ENCODE measurements at places on chromosomes 2 and 18.

DNA sequence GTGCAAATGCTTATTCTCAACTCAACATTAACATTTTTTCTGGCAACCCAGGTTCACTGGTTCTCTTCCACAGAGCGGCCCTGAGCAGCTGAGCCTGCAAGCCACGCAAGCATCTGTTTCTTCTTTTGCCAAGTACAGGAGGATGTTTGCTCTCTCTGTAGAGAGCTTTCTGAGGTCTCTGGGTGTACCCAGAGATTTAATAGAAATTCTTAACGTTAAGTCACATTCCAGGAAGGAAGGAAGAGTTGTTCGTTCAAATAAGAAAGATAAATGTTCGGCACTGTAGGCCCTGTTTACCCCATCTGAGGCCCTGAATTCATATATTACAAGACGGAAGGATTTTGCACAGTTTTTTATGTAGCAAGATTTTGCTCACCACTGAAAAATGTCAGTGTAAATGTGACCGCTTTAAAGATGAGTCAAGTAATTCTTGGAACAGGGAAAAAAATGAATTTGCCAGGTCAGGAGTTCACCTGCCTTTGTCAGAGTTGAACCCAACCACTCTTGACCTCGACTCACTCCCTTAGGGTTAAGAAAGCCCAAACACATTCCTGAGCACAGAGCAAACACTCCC, 30.1 kb downstream of the KCTD18 start:
- DNase-seq = no peak

GRCh38 chr2:873651-874580, 76.7 kb upstream of the SNTG2 start:
- no peak for DNase-seq

DNA sequence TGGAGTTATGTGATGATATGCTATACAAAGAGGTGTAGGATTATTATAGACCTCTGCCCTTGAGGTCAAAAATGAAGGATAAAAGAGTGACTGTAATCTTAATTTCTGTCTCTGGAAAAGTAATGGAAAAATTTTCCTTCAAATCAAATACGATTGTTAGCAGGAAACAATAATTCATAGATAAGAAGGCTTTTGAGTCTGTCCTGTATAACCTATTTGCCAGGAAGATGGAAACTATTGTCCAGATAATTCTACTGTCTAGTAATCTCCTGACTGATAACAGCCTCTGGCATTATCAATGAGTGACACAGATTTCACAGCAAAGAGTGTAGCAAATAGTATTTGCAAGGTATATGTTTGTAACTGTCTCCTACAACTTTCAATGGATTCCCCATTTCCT, 307.8 kb downstream of the MTX2 start:
- no peak for DNase-seq

DNA sequence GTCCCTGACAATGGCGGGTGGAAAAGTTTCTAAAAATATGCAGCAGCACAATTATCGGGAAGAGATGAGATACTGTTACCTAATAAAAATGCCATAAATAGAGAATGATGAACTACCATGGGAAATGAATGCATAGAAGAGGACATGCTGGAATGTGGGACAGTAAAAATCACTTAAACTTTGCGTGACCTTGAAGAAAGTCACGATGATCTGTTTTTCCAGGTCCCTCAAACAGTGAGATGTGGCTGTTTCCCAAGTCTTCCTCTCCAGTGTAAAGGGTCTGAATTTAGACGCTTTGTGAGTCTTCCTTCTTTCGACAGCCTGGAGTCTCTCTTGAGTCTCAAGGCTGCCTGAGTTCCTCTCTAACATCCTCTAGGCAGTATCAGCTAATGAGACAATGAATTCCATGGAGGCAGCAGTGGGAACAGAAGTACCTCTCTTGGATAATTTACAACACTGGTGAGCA, 1.4 kb downstream of the CLUL1 start:
- no peak for DNase-seq

DNA sequence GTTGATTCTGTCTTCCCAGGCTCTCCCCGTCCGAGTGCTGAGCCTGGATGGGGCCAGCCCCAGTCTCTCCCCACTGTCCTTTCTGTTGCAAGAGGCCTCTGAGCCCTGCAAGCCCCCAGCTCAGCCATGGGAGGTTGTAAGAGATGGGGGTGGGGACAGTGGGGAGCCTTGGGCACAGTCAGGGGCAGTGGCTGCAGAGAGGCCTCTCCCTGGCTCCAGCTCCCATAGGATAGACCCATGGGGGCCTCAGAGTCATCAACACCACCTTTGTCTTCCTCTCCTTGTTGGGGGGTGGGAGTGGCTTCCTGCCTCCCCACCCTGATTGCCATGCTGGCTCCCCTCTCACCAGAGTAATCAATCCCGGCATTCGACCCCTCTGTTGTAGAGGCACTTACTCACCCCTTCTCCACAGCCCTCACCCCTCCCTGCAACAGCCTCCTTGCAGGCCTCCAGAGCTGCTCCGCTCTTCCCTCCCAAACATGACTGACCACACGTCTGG, 37.5 kb upstream of the NPAS2 start:
- no peak for DNase-seq

GRCh38 chr18:37529863-37530262, 35.7 kb downstream of the CELF4 start:
- DNase-seq = no peak

DNA sequence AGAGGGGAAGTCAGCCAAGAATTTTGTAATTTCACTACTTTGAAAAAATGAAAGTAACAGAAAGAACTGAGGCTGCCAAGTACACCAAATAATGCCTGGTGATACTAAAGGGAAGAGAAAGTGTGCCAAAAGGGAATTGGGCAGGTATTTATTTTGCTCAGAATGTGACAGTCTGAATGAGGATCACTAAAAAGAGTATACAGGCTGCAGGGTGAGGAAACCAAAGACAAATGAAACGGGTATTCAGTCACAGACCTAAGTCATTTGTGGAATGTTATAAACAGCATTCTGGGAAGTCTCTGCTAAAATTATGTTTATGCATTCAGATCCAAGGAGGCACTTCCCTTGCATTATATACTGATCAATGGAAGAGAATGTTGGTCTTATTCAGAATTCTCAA, 418.6 kb upstream of the SLC39A10 start:
- no peak for DNase-seq

DNA sequence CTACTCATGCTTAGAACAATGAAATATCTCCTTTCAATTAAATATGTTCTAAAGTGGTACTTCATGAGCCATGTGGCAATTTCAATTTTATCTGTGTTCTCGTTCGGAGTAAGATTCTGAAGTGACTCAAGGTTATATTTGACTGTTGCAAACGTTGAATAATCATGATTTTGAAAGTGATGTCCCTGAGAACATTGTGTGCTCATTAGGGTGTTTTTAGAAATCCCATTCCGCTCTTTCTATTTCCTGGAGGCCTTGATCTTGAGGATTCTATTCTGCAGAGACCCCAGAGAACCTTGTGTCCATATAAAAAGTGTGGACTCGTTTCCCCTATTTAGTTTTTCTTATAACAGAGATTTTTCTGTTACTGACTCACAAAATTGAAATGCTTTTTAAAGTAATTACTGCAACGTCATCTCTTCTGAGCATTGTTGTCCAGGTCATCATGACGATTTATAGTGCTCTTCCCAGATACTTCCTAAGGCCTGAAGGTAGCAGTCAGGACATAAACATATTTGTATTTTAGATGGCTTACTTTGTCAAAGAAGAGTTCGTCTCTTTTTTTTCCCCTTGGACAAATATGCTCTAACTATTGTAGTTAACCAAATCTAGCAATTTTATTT, 27.2 kb downstream of the IL1R2 start:
- no peak for DNase-seq

DNA sequence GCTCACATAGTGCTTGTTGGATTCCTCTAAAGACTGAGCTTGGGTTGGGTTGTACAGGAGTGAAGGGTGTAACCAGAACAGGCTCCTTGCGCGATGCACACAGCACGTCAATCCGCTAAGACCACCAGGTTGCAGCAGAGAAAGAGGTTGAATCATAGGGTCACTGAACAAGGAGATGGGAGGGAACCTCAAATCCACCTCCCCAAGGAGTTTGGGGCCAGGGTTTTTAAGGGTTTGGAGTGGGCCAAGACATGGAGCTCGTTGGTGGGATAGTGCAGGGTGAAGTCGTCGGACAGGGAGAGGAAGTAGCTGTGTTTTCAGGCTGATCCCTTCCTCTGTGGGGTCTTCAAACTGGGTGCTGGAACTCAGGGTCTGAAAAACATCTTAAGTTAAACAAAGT, 20.8 kb upstream of the MTCL1 start:
- no peak for DNase-seq

GRCh38 chr2:8803658-8804379, 33.6 kb downstream of the KIDINS220 start:
- no peak for DNase-seq

- DNase-seq = no peak
These were observed 15.5 kb upstream of the BMPR2 start for GRCh38 chr2:202360646-202361045.

DNA sequence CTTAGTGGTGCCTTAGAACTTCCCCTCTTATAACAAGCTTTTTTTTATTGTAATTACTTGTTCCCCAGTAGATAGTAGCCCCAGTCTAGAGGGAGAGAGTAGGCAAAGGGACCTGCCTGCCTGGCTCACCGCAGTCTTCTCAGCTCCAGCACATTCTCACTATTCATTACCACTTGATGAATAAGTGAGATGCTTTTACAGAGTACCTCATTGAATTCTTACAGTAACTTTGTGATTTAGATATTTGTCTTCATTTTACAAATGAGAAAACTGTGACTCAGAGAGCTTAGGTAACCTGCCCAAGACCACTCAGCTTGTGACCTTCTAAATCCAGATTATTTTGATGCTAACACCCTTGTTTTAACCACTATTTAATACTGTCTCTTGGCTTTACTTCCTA, 77.8 kb downstream of the CHRNA1 start:
- no peak for DNase-seq

- no peak for DNase-seq
These were observed 267.2 kb downstream of the SH3BP4 start for GRCh38 chr2:235219048-235219447.

DNA sequence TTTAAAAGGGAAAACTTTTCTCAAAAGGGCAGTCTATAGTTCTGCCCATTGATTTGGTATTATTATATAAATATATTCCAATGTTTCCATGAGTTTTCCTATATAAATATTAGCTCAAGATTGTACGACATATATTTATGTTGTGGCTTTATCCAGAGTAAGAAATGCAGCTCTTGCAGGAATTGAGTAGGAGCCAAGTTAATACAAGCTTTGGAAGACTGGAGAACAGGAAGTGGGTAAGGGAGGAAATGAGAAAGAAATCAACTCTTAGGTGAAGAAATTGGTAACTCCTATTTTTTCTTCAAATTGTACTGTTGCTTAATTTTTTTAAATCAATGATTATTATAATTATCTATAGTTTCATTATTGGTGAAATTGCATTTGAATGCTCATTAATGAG, 105.4 kb upstream of the FAM117B start:
- no peak for DNase-seq

GRCh38 chr2:28348921-28349320, 43.7 kb upstream of the FOSL2 start:
- DNase-seq = no peak

DNA sequence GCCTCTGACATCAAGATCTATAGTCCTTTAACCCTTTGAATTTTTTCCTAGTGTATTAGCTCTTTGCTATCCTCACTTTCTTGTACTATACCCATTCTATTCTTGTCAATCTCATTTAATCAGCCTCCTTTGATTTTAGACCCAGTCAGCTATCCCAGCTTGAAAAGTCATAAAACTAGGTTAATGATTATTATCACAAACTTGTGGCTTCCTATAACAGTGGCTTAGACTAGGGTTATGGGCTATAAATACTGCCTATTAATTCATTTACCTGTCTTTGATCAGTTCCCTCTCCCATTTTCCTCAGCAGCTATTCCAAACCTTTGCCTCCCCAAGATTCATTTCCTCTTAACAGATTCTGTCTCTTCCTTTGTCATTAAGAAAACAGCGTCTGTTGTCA, 174.8 kb downstream of the UBR3 start:
- no peak for DNase-seq

DNA sequence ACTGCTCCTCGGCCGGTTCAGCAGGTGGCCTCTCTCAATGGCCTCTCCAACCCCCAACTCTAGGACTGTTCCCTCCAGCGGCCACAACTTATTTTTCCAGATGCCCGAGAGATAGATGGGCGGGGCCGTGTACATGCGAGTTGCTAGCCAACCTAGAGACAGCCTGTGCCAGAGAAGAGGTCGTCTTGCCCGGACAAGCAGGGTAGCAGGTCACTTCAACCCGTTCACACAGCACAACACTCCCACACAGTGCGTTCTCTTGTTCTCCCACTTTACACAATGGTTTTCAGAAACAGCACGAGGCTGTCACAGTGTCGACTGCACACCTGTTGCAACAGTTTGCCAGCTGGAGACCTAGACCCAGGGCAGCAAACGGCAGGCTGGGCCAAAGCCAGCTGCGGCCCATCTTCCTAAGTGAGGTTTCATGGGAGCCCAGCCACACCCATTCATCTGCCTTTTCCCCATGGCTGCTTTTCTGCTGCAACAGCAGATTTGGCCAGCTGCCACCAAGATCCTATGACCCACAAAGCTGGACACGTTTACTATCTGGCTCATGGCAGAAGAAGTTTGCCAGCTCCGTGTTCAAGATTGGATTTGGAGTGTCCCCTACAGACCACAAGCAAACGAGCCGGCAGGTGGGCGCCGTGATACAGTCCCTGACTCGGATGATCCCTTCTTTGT, 7.3 kb upstream of the PRLH start:
- DNase-seq = no peak

- DNase-seq = no peak
These were observed 19.4 kb downstream of the CENPA start for GRCh38 chr2:26805241-26805676.

GRCh38 chr2:218895759-218896500, 15.3 kb downstream of the WNT10A start:
- no peak for DNase-seq

- no peak for DNase-seq
These were observed 226.3 kb upstream of the SP5 start for GRCh38 chr2:170488807-170489206.

DNA sequence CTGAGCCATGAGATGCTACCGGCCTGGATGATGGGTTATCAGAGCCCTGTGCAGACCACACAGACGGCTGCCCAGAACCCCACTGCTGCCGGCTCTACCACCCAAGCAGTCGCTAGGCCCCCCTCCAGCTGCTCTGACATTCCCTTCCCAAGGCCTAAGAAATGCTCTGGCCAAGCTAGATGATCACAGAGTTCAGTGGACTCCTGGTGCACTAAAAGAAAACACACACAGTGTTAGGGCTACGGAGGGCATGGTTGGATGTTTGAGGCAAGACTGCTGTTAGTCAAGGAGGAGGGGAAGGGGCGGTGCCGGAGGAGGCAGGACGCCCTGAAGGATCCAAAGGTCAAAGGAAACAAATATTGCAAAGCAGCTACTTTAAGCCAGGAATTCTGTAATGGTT, 174.5 kb downstream of the MYCN start:
- no peak for DNase-seq

- DNase-seq = peak; percentile 14
These were observed 130.9 kb upstream of the RAB12 start for GRCh38 chr18:8478166-8478967.

DNA sequence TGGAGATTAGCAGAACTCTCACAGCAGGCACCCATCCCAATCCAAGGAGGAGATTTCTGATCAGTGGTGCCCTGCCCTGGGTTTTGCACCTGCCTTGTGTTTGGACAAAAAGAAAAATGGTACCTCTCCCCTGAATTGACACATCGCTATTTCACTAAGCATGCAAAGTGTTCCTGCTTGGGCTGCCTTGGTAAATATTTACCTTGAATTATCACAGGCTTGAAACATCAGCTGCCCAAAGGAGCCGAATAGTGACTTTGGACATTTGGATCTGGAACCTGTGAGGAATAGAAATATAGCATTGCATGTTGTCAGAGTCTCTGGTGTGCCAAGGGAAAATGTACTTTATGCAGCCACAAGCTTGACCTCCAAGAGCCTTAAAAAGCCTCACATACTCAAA, 926.4 kb upstream of the FANCL start:
- no peak for DNase-seq
